ENCODE measurements at places on chromosomes 5 and 9.

DNA sequence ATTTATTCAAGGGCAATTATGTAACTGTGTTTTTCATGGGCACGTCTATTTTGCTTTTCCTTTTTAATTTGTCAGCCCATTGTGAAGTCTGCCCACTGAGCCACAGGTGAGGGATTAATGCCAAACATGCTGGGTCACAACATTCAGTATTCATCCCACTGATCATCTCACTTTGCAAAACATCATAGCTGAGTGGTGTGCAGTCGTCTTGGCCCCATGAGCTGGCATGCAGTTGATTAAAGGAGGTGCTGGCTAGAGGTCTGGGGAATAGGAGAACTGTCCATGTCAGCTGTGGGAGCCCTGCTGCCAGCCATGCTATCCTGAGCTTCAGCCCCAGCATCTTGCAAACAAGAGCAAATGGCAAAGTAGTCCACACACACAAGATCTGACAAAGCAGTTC, 11.7 kb upstream of the ESM1 start:
- no peak for DNase-seq

GRCh38 chr5:59104400-59105127, 521.7 kb downstream of the RAB3C start:
- DNase-seq: no peak

DNA sequence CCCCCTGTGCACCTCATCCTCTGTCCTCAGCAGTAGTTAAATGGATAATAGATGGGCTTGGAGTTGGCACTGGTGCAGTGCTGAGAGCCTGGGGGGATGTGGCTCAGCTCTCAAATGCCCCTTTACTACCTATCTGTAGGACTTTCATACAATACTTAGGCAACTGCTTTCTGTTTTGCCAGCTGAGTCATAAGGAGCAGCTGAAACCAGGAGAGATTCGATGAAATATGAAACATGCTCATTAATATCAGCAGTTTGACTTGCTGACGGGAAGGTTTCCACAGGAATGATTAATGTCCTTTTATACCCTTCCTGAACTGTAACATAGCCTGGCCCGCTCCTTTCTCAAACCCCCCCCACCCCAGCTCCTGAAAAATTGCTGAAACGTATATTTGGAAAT, 142.6 kb downstream of the SAXO1 start:
- no peak for DNase-seq

GRCh38 chr5:148788636-148789035, 37.8 kb upstream of the ADRB2 start:
- no peak for DNase-seq

DNA sequence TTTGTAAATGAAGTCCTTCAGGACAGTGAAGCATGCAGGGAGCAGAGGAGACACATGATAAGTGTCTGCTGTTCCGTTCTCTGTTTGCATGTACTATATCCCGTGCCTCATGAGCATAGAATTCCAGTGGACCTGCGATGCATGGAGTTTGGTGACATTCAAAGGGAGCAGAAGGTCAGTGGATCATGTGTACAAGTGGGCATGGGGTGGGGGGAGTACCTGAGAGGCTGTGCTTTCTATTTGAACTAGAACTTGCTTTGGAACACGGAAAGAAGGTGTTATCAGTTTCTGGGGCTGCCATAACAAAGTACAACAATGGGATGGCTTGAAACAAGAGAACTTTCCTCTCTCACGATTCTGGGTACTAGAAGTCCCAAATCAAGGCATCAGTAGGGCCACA, 5.1 kb upstream of the CCNJL start:
- no peak for DNase-seq

DNA sequence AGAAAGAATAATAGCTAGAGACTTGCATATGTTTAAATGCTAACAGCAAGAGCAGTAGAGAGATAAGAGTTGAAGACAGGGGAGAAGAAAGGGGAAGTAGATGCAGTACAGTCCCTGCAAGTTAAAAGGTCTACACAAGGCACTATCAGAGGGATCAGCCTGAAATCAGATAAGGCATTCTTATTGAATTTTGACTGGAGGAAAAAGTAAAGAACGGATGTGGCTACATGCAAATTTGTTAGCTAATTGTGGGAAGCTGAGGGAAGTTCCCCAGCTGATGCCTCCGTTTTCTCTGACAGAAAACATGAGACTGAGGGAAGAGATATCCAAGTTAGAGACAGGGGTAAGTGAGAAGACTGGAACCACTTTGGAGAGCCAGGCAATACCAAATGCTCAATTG, 12.9 kb upstream of the RHOBTB3 start:
- DNase-seq: peak; percentile 49

DNA sequence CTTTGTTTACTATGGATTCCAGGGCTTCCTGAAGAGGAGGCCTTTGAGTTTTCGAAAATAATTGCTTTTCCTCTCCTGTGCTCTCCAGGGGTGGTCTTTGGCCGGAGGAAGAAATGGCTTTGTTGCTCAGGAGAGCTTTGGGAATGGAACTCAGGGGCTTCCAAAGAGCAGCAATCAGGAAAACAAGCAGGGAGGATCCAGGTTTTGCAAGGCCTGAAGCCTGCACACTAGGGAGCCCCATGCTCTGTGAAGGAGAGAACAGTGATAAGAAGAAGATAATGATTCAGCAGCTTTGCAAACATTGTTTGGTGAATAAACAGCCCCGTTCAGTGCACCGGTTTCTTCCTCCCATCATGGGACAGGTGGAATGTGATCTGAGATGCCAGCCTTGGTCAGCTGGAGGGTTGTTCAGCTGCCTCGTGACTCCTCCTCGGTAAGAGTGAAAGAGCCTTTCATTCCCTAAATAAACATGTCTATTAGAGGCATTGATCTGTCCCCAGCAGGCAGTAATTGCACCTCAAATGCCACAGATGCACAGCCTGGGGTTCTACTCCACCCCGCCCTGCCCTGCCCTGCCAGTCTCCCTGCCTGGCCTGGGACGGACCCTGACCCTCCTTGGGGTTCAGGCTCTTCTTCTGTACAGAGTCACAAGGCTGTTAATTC, 11.5 kb upstream of the ALDH1B1 start:
- DNase-seq: no peak

GRCh38 chr5:152987131-152987530, 503.3 kb upstream of the GRIA1 start:
- no peak for DNase-seq

DNA sequence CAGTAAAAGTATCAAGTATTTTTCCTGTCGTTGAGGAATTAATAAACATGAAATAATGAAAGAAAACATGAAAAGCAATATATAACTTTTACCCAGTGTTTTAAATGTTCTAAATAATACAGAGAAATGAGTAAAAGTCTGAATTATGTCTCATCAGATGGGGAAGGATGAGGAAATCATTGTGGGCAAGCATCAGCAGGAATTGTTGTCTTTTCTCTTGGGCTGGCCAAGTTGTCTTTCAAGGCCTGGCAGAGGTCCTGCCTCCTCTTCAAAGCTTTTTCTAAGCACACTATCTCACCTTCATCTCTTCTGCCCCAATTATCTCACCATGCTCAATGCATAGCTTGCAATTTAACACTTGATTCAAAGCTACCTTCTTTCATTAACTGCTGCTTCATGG, 41.9 kb downstream of the MOCS2 start:
- no peak for DNase-seq

DNA sequence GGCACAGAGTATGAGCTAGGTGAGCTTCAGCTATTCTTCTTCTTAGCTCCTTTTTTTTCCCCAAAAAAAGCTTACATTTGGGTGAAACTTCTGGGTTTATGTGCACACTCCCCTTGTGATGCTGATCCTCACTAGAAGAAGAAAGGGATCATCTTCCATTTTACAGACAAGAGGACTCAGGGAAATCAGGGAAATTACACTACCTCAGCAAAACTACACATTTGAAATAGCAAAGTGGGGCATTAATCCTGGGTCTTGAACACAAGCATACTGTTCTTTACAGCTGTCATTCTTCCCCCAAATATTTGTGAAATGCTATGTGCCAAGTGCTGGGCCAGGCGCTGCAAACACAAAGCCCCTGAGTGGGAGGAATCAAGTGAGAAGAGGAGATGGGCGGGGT, 68.6 kb upstream of the NFIL3 start:
- no peak for DNase-seq

GRCh38 chr5:134945041-134945440, 22.7 kb upstream of the CATSPER3 start:
- no peak for DNase-seq

GRCh38 chr5:169801324-169801777, 164.3 kb downstream of the DOCK2 start:
- no peak for DNase-seq

GRCh38 chr5:127053049-127053448, 20.3 kb downstream of the C5orf63 start:
- no peak for DNase-seq

DNA sequence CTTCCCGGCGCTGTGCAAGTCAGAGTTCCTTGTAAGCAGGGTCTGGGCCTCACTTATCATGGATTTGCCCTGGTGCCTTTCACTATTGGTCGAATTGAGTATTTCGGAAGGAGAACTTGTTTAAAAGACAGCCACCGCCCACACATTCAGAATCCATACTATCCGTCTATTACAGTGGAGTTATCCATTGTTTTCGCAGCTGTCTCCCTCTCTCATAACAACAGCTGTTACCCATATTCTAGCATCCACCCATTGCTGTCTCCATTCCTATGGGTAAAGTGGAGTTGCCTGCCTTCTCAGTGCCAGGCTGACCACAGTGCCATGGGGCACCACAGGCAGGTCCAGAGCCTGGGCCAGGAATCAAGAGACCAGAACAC, 20.2 kb downstream of the FAXDC2 start:
- no peak for DNase-seq

Data from GM13977 (cell line).